Stimulated activated effector memory CD8-positive, alpha-beta T cell treated with anti-CD3 and anti-CD28 coated beads, Interleukin-12 subunit alpha, Interleukin-12 subunit beta, amount 100 ng/mL, for 72 hours (primary cell): ENCODE measurements at places on chromosomes 11 and 22.

DNA sequence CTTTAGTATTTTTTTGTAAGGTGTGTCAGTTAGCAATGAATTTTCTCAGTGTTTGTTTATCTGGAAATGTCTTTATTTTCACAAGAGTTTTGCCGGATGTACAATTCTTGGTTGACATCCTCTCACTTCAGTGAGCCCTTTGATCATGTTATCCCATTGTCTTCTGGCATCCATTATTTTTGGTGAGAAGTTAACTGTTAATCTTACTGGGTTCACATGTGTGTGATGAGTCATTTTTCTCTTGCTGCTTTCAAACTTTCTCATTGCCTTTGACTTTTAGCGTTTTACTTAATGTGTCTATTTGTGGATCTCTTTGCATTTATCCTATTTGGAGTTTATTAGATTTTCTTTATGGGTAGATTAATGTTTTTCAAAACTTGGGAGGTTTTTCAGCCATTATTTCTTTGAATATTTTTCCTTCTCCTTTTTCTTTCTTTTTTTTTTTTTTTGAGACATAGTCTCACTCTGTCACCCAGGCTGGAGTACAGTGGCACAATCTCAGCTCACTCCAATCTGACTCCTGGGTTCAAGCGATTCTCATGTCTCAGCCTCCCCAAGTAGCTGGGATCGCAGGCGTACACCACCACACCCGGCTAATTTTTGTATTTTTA, 100.5 kb upstream of the RRM1 start:
- no peak for DNase-seq

DNA sequence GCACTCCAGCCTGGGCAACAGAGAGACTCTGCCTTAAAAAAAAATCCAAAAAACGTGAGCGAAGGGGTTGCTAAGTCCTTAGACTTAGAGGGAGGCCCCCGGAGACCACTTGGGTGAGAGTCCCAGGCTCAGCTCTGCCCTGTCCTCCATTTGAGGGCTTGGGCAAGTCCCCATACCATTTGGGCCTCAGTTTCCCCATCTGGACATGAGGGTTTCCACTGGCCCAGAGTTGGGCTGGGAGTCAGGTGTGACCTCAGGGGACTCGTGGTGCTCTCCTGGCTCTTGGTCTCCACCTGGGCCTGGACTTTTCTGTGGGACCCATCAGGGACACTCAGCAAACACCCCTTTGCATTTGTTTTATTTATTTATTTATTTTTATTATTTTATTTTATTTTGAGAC, 35.2 kb upstream of the CSNK1E start:
- DNase-seq = no peak

- DNase-seq = peak; percentile 51
Observed at GRCh38 chr11:2933375-2934020, 4.3 kb upstream of the PHLDA2 start.

- DNase-seq = no peak
Observed at GRCh38 chr11:28679795-28680468, 571.7 kb downstream of the METTL15 start.

GRCh38 chr22:24947881-24948280, 1.4 kb upstream of the LHFPL7 start:
- no peak for DNase-seq

DNA sequence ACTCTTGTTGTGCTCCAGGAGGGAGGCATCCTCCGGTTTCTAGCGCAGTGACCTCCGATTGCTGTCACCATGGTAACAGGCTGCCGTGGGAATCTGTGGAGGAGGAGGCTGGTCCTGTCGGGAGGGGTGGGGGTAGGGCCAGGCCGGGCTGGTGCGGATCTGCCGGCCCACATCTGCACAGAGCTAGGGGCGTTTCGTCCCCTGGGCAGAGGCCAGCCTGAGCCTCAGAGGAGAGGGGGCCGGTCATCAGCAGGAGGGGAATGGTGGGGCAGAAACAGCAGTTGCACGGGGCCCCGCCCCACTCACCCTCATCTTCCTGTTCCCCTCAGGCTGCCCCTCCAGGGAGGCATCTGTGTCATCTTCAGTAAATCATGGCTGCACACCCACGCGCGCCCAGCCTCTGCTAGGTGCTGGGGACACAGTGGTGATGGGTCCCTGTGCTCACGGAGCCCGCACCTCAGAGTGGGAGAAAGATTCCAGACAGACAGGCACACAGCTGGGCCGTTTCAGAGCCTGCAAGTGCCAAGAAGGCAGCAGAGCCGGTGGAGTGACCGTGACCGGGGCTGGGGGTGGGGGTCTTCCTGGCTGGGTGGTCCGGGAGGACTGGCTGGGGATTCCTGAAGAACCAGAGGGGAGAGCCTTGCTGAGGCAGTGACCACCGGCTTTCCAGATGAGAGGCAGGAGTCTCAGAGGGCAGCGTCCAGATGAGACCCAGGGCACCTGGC, 120.5 kb downstream of the CACNA1I start:
- DNase-seq = no peak

- no peak for DNase-seq
Observed at GRCh38 chr11:9095421-9095820, 4.0 kb upstream of the SCUBE2 start.
